ENCODE measurements at places on chromosomes 5 and 9. TPM values are rescaled to one million over a fixed set of nuclear protein-coding genes. Genes with fewer than 3 reads are reported as not detected.

The SGCD gene
- total RNA-seq: 76.9 TPM

The DMRTA1 gene
- total RNA-seq: 0.77 TPM

GRCh38 chr9:72871685-72872084 is 81.2 kb downstream of the ALDH1A1 start:
- no peak for DNase-seq

DNA sequence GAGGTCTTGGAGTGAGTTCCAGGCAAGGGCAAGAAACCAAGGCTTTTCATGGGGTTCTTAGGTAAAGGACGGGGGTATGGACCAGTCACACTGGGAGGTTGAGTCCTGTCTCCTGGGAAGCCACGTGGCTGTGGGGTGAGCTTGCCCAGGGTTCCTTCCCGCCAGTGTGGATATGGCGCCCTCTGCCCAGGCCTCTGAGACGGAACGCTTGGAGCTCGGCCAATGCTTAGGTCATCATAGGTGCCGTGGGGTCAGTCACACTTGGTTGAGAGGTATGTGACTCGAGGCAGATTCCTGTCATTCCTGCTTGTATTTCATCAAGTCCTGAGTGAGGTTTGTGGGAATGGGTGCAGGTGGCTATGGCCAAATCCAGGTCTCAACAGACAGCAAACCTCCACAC is 46.2 kb downstream of the TENT4A start:
- no peak for DNase-seq

- DNase-seq: peak; percentile 86
Observed at GRCh38 chr9:89999534-90000370, 394.9 kb downstream of the GADD45G start.

GRCh38 chr9:5041390-5042115 is 56.5 kb downstream of the JAK2 start:
- no peak for DNase-seq

- no peak for DNase-seq
Observed at GRCh38 chr9:77819657-77820056, 171.5 kb upstream of the GNA14 start.

The TSLP gene
- 7.2 TPM for total RNA-seq

The SAPCD2 gene
- total RNA-seq: 0.12 TPM

DNA sequence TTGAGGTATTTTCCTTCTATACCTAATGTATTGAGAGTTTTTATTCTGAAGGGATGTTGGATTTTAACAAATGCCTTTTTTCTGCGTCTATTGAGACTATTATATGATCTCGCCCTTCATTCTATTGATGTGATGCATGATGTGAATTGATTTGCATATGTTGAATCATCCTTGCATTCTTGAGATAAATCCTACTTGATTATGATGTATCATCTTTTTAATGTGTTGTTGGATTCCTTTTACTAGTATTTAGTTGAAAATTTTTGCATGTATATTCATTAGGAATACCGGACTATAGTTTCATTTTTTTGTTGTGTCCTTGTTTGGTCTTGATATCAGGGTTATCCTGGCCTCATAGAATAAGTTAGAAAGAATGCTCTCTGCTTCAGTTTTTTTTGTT is 169.7 kb downstream of the NPR3 start:
- no peak for DNase-seq

GRCh38 chr5:140318792-140319191 is 15.9 kb upstream of the PFDN1 start:
- no peak for DNase-seq

- DNase-seq: no peak
Observed at GRCh38 chr9:125428060-125428901, 166.7 kb downstream of the GAPVD1 start.

- no peak for DNase-seq
Observed at GRCh38 chr9:4289411-4290326, 10.2 kb downstream of the GLIS3 start.

All from left ventricle myocardium superior (tissue), 1 donor.